ENCODE measurements at places on chromosomes 6 and 20.

DNA sequence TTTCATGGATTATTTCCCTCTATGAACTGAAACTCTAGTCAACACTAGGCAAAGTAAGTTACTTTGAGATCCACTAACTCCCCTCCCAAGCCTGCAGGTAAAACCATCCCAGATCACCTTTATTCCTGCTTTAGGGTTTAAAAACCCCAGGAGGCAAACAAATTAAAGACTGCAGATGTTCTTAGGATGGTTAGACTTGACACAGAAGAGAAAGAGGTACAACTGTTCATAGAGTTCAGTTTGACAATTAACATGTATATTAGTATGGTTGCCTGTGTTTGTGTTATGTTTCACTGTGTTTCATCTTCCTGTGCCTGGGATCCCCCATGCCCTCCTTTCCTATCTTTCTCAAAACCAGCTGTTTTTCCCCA is 53.5 kb downstream of the RREB1 start:
- DNase-seq: no peak

DNA sequence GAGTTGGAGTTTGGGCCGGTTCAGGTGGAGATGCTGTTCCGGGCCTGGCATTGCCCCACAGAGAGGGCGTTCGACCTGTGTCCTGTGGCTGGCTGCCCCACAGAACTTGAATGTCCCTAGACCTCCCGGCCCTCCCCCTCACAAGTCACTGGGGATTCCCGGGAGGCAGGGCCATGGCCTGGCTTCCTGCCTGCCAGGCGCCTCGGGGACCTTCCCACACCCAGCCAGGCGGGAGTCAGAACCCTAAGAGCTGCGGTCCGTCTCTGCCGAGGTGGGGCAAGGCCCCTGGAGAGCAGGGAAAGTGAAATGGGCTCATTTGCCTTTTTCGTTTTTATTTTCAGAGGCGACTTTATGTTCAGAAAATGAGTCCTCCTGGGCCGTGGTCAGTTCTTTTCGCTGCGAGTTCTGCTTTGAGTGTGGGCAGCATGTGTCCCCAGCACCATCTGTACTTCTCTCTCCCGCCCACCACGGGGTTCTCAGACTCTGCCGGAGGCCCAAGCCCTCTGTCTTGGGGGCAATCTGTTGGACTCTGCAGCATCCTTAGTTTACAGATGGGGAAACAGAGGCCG is 8.5 kb downstream of the RBM38 start:
- DNase-seq: no peak

GRCh38 chr20:24411003-24411833 is 58.2 kb upstream of the SYNDIG1 start:
- no peak for DNase-seq

DNA sequence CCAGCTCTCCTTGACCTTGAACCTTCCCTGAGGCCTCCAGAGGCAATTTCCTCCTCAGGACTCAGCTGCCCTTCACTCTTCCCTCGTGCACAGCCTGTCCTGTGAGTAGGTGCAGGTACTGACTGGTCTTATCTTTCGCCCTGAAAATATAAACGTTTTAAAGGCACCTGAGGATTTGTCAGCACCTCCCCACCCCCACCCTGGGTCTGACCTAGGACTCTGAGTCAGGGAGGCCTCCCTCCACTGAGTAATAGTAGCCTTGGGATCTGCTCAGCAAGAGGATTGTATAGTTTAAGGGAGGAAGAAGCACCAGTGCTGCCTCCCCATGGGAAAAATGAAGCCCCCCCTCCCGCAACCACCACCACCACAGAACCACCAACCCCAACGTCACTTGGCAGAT is 54.6 kb downstream of the PPARD start:
- no peak for DNase-seq

DNA sequence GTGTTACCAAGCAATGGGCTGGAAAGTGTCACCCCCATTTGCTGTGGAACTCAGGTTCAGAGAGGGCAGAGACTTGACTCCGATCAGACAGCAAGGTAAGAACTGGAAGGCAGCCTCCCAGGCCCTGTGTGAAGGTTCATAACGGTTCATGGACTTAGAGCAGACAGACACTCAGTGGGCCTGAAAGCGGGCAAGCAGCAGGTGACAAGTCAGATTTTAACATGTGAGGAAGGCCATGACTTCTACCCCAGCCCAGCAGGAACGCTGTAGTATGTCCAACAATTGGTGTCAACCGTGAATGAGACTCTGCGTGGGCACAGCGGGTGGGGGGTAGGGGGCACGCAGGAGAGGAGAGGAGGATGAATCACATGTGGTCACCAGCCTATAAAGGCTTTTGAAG is 217.6 kb upstream of the SNX9 start:
- no peak for DNase-seq

DNA sequence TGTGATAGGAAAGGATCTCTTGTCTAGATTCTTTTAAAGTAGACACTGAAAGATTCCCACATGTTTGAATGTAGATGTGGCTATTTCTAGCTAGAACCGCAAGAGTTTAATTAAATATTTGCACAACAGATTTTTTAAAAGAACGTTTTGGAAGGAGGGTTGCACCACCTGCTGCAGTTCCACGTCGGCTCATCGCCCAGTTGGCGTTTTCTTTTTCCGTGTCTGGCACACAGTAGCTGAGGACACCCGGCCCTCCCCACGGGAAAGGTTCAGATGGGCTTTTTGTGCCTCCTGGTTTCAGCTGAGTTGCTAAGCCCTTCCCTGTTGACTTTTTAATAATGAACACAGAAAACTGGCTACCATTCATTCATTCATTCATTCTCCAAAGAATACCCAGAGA is 41.8 kb upstream of the DOK5 start:
- DNase-seq: no peak

DNA sequence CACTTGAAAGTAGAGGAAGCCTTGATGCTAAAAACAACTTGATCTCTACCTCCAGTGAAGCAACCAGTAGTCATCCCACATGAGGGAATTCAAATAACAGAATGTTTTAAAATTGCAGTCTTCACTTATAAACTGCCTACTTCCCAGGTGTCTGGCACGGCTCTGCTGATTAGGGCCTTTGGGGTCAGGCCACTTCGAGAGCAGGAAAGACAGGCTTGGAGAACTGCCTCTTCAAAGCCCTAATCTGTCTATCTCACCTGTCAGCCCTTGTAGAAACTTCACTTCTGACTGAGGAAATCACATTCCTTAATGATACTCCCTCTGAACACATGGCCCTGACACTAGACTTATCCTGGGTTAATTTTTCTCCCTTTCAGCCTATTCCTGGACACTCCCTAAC is 458.6 kb downstream of the TENT5A start:
- no peak for DNase-seq

DNA sequence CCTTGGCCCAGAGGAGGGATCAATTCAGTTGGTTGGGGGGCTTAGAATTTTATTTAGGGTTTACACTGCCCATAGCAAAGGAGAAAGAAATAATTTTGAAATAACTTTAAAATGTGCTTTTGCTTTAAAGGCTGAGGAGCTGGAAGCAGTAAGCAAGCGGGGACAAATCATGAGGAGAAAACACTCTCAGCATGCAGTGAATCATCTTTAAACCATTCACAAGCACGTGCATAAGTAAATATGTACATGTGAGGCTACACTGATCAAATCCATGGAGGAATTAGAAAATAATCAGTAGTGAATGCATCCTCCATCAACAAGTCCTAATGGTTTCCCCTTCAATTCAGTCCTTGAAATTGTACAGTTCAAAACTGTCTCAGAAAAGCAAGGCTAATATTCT is 181.0 kb downstream of the MTFR2 start:
- no peak for DNase-seq

- no peak for DNase-seq
These were observed 3.7 kb downstream of the ACSS1 start for GRCh38 chr20:25054096-25054820.

GRCh38 chr6:44800784-44801592 is 413.5 kb downstream of the CDC5L start:
- DNase-seq: no peak

DNA sequence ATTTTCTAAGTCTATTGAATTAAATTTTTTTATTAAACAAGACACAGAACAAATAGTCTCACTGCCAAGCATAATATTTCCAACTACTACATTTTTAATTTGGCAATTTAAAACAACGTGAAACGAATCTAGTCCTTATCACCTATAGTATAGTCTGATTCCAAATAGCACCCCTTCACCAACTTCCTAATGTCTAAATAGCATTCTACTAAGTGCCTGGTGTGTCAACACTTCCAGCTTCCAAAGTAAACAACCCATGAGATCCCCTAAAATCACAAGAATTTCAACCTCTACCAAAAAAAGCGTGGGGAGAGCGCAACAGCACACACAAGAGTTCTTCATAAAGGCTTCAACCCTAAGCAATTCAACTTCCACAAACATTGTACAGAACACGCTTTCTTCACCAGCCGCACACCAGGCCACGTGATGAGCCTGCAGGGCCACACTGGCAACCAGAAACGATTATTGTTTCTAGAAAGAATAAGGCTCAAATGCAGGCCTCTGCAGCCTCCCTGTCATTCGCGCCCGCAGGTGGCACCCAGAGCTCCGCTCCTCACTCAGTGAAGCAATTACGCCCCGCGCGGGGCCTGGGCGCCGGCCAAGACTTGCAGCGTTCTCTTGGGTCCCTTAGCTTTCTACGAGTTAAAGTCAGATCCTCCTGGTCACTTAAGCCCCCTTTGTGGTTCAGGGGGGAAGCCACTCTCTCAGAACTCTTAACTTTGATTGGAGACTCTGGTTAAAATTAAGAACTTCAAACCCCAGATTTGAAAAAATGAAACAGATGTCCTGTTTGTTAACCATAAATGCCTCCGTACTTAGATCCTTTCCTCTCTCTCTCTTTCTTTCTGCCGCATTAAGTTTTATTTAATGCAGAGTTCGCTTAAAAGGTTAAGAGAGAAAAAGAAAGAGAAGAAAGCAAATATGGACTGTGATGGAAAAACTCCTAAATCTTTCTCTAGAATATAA is 18.3 kb downstream of the SIM1 start:
- DNase-seq: no peak

All from stimulated activated CD8-positive, alpha-beta memory T cell treated with anti-CD3 and anti-CD28 coated beads, Interleukin-2, amount 100 ng/mL, for 1 hour (primary cell).